ENCODE measurements at places on chromosomes 7 and 10.

DNA sequence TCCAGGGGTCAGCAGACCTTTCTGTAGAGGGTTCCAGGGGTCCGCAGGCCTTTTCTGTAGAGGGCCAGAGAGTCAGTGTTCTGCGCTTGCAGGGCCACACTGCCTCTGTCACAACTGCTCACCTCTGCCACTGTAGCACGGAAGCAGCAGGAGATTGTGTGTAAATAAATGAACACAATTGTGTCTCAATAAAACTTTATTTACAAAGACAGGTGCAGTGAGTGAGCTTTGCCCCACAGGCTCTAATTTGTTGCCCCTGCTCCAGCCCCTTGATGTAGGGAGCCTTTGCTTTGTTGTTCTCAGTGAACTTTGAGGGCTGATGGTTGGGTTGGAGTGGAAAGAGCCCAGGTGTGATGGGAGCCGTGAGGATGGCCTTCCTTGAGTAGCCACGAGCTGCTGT is 67.8 kb downstream of the MGMT start:
- DNase-seq = no peak

GRCh38 chr10:131169146-131169545 is 142.4 kb downstream of the TCERG1L start:
- DNase-seq = no peak

DNA sequence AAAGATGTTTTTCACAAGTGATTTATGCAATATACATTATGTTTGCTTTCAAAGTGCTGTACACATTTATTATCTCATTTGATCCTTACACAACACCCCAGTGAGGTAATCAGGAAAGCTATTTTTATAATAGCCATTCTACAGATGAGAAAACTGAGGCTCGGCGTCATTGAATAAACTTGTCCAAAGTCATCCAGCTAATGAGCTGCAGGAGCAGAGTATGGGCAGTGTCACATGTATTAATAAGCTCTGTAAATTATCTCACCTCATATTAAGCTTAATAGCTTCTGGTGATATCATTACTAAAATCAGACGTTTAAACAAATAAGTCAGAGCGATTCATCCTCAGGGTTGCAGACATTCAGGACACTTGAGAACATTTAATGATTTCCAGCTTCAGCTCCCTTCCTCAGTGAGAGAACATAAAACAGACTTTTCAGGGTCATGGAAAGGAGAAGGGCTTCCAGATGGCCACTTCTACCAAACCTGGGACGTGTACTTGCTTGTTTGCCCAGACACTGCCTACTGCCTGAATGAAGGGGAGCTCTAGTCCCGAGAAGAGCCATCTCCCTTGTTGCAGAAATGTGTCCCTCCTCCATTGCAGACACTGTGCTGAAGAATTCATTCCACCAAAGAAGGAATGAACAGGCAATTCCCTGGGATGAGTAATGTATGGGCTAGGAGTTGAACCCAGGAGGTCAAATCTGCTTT is 20.5 kb upstream of the FZD1 start:
- DNase-seq = no peak

DNA sequence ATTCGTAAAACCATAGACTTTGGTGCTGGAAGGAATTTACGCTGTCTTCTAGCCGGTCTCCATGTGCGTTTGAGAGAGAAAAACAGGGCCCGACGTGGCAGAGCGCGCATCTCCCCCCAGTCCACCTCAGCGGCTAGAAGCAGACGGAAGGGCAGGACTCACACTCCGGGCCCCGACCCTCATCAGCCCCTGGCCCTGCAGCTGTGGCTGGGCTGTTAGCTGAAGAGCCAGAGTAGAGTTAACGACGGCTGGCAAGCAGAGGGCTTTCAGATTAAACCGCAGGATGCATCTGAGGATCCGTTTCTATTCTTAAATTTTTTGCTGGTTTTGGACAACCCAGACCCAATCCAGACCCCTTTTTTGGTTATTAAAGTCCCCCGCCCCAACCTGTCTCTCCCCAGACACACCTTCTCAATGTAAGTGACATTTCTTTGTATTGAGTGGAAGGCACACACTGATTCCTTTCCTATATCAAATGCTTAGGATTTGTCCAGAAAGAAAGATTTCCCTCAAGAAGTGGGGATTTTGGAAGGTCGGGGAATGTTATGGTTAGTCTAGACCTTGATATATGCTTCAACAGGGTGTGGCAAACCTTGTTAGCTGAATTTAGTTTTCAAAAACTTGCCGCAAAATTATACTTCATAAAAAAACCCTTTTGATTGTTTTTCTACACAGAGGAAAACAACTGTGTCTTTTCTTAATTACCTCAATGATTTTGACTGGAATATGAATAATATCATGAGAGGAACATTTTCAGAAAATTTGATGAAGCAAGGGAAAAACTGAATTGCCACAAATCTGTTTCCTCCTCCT is 1.7 kb upstream of the TBX20 start:
- DNase-seq = no peak

- no peak for DNase-seq
Measured at GRCh38 chr10:86176850-86177536, 189.6 kb downstream of the GRID1 start.

DNA sequence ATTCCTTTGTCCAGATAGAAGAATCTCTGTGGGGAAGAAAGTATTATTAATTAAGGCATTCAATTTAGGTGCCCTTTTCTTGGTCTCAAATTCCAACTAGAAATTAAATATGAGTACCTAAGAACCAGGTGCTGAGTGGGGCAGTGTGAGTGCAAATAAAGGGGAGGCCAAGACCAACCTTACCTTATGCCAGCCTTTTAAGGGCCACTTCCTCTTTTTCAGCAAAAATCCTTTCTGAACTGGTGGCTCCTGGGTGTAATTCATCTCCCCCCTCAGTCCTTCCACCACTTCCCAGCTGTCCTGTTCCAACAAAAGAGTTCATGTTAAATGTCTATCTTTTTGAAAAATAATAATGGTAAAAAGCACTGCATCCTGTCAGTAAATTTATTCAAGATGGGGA is 108.2 kb downstream of the OSBPL3 start:
- no peak for DNase-seq

- no peak for DNase-seq
Measured at GRCh38 chr7:110759069-110759468, 331.9 kb upstream of the LRRN3 start.

- no peak for DNase-seq
Measured at GRCh38 chr7:134792968-134793367, 13.5 kb downstream of the CALD1 start.

GRCh38 chr7:112132051-112132694 is 74.0 kb downstream of the DOCK4 start:
- DNase-seq = no peak

DNA sequence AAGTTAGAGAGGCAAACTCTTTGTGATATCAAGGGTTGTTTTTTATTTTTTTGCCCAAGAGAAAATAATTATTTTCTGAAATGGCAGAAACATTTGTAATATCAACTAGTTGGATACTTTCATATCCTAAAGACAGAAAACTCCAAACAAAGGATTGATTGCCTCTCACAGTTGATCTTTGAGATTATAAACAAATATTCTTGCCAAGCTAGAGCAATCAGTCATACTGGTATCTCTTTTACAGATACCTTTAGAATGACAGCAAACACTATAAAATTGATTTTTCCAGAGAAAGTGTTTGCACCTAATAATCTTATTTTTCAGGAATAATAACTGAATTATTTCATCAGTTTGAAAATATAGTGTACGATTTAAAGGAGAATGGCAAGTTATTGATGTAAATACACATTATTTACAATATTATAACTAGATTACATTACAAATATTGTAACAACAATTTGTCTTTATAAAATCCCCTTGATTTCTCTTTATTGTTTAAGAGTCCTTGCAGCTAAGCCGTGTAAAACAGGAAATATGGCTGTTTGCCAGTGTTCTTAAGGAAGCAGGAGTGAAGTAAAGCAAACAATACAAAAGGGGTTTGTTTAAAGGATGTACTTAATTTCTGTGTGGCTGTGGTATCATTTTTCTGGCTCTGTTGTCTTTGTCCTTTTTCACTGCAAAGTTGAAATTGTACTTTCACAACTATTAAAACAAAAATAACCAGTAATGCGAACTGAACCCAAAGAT is 58.4 kb downstream of the MAPK8 start:
- DNase-seq = no peak

- DNase-seq = no peak
Measured at GRCh38 chr10:72622271-72622670, 3.6 kb downstream of the MICU1 start.

GRCh38 chr7:134419875-134420274 is 39.0 kb downstream of the AKR1B1 start:
- DNase-seq = no peak

- no peak for DNase-seq
Measured at GRCh38 chr10:124236816-124237215, 143.4 kb upstream of the CHST15 start.

- no peak for DNase-seq
Measured at GRCh38 chr7:30663414-30663813, 18.8 kb downstream of the CRHR2 start.

GRCh38 chr10:5252177-5253037 is 55.8 kb downstream of the AKR1C4 start:
- peak; percentile 24 for DNase-seq

- peak; percentile 57 for DNase-seq
Measured at GRCh38 chr7:16926283-16926682, 44.5 kb upstream of the AGR3 start.

DNA sequence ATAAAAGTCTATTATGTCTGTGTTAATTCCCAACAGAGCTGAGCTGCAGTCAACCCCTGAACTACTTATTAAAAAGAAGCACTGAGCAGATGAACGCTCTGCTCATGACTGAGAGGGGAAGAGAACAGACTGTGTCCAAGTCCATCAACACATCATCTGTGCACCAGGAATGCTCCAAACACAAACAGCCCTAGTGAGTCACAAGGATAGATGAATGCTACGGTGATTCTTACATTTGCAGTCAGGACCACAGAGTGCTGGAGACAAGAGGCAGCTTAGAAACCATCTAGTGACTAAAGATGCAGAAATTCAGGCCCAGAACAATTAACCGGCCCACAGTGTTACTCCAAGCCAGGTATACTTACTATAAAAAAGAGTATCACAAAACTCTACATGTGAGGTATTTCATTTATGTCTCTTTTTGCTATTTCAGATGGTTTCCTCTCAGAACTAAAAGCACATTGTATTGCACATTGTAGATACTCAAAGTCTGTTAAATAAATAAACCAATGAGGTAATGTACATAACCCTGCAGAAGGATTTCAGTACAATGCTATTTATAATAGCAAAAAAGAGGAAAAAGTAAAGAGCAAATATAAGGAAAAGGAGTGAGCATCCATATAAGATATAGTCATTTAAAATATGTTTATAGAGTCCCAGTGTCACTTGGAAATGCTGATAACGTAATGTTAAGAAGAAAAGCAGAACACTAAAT is 159.2 kb downstream of the KCNMA1 start:
- DNase-seq = no peak

- no peak for DNase-seq
Measured at GRCh38 chr10:11548768-11549099, 62.7 kb downstream of the USP6NL start.

GRCh38 chr7:78769481-78770101 is 683.9 kb downstream of the MAGI2 start:
- no peak for DNase-seq

- peak; percentile 60 for DNase-seq
Measured at GRCh38 chr7:158973440-158973839, 117.1 kb downstream of the DYNC2I1 start.

GRCh38 chr10:25068152-25069058 is 52.0 kb downstream of the THNSL1 start:
- no peak for DNase-seq

Measured in Calu3 (cell line).